Foreskin fibroblast (primary cell): ENCODE measurements at places on chromosomes 16 and 17.
A peak's percentile ranks its signal among the peaks of the same experiment; 100 is the strongest.

DNA sequence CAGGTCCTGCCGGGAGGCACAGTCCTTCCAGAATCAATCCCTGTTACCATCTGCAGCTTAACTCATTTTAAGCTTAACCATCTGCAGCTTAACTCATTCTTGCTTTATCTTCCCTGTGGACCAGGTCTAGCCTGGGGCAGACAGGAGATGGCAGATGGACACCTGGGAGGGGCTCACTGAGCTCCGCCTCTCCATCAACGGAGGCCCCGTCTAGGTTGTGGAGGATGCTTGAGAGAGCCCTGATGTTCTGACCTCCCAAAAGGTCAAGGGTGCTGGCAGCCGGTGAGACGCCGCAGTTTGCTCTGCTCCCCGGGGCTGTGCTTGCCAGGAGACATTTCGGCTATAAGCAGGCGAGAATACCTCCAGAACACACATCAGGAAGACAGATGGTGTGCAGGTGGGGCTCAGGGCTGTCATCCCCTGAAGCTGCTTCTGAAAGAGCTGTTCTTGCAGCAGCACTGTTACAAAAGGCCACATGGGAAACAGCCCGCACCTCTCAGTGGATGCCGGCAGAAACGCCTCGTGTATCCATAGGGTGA, 41.3 kb downstream of the BAIAP2 start:
- peak; percentile 31 for DNase-seq

GRCh38 chr17:77160091-77160874, 19.5 kb downstream of the SEC14L1 start:
- no peak for DNase-seq

DNA sequence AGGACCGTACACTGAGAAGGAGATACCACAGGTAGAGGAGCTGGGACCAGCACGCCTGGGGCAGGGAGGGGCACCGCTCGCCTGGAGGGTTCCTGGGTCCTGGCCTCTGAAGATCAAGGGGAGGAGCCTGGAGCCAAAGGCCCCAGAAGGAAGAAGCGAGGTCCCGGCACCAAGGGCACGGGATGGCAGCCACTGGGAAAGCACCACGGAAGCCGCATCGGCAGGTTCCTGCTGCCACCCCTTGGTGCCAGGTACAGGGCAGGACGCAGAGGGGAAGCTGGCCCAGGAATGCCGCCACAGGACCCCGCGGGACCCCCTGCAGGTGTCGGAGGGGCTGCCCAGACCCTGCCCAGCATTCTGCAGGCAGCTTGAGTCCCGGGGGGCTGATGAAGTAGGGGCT, 42.5 kb upstream of the CBFA2T3 start:
- DNase-seq = no peak

- no peak for DNase-seq
Observed at GRCh38 chr16:23642246-23642774, 1.0 kb downstream of the DCTN5 start.

DNA sequence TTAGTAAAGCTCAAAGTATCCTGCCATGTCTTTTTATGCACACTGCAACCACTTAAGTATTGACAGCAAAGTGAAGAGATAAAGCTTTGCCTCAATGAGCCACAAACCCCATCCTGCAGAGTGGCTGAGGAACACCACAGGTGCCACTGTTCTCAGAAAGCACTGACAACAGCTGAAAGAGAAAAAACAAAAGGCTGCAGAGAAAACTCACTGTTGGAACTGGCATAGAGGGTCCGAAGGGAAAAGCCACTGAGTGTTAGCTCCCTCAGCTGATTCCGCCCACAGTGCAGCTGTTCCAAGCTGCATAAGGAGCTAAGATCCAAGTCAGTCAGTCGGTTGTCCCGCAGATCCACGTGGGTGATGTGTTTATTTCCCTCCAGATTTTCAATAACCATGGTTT, 48.3 kb downstream of the PHLPP2 start:
- no peak for DNase-seq

- DNase-seq = no peak
Observed at GRCh38 chr16:50967827-50968612, 183.1 kb downstream of the SALL1 start.

GRCh38 chr16:28180655-28181460, 30.9 kb downstream of the XPO6 start:
- no peak for DNase-seq

GRCh38 chr17:81534157-81535006, 6.2 kb downstream of the FSCN2 start:
- no peak for DNase-seq

- no peak for DNase-seq
Observed at GRCh38 chr16:65967376-65967775, 399.1 kb upstream of the CDH5 start.

- no peak for DNase-seq
Observed at GRCh38 chr17:73060721-73061120, 31.8 kb downstream of the SLC39A11 start.

- DNase-seq = no peak
Observed at GRCh38 chr17:10649602-10650001, 7.5 kb downstream of the MYH3 start.

DNA sequence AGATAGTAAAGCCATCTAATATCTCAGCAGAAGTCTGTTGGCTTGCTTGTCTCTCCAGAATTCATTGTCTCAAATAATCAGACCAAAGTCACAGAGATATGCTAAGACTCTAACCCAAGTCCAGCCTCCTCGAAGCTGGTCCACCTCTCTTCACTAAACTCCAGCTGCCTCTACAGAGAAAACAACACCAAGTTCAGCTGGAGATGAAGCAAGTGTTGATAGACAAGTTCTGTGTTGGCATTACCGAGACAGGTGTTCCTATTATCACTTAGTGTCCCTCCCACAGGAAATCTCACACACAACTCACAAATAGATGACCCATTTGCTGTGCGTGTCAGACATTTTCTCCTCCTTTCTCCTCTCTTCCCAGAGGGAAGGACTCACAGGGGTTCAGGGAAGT, 164.4 kb upstream of the ANKFN1 start:
- no peak for DNase-seq

- DNase-seq = no peak
Observed at GRCh38 chr17:79887451-79887991, 48.3 kb upstream of the CBX4 start.

DNA sequence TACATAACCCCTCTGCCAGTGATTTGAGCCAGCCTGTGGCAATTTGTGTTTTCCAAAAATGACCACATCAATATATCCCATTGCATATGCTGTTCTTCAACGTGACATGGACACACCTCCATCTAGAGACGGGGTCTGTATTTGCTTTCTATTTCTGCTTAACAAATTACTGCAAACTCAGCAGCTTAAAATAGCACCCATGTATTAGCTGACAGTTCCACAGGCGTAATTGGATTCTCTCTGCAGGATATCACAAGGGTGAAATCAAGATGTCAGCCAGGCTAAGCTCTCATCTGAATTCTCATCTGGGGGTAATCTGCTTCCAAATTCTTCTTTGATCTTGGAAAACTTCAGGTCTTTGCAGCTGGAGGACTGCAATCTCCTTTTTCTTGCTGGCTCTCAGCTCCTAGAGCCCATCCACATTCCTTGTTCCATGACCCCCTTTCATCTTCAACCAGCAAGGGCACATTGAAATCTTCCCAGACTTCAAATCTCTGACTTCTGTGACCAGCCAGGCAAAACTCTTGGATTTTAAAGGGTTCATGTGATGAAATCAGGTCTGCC, 8.2 kb downstream of the KRT9 start:
- DNase-seq = no peak

DNA sequence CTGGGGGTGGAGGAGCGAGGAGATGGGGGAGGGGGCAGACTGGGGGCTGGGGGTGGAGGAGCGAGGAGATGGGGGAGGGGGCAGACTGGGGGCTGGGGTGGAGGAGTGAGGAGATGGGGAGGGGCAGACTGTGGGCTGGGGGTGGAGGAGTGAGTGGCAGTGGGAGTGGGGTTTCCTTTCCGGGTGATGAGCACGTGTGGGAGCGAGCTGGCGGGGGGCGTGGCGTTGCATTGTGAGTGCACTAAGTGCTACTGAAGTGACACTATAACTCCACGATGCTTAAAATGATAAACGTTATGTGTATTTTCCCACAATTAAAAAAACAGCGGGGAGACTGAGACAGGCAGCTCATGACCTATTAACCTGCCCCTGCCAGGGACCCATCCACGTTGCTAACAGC, 46.3 kb downstream of the CBFA2T3 start:
- no peak for DNase-seq

- DNase-seq = no peak
Observed at GRCh38 chr16:1132431-1132830, 20.5 kb upstream of the CACNA1H start.

- no peak for DNase-seq
Observed at GRCh38 chr17:82094931-82095776, 2.9 kb downstream of the FASN start.

GRCh38 chr17:79650283-79650682, 39.4 kb upstream of the RBFOX3 start:
- DNase-seq = no peak
